ENCODE measurements at places on chromosomes 2 and 18.

- DNase-seq = no peak
These were observed 34.9 kb upstream of the HPCAL1 start for GRCh38 chr2:10267551-10268465.

DNA sequence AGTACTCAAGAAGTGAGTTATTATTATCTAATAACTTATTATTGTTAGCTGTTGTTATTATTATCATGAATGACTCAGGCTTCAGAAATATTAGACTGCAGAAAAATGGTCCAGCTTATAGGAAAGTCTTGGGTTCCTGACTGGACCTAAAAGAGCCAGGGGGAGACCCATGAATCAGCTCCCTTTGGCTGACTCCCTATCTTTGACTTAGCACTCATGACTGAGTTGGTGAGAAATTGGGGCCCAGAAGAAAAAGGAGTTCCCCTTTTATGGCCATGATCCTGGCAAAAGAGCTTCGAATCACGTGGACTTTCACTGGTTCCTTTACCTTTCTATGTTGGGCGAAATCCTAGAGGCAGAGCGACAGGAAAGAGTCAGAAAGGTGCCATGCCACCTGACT lies 145.8 kb downstream of the MYO3B start:
- DNase-seq = no peak

- no peak for DNase-seq
These were observed at the start of gene HOXD13 for GRCh38 chr2:176092270-176093144. Gene HOXD13 (plus strand): TSS chr2:176092721. CDS start chr2:176092891, 170 bp downstream.

- DNase-seq = no peak
These were observed 65.4 kb downstream of the LYPD1 start for GRCh38 chr2:132604561-132604960.

GRCh38 chr2:26327291-26328272 lies 18.4 kb upstream of the SELENOI start:
- no peak for DNase-seq

DNA sequence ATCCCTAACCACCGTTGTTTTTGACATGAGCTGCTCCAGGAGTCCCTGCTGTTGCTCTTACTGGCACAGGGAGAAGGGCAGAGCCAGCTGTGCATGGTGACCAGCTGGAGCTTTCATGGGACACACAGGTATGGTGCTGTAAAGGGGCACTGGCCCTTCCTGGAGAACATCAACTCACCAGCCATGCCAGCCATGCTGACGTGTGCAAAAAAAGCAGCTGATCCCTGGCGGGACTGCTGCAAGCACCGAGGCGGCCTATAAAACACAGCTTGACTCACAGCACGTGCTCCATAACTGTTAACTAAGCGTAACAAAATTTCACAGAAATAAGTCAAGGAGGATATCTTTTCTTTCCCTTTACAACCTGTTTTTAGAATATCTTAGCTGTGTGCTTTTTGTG lies 165.1 kb downstream of the TMEM163 start:
- no peak for DNase-seq

DNA sequence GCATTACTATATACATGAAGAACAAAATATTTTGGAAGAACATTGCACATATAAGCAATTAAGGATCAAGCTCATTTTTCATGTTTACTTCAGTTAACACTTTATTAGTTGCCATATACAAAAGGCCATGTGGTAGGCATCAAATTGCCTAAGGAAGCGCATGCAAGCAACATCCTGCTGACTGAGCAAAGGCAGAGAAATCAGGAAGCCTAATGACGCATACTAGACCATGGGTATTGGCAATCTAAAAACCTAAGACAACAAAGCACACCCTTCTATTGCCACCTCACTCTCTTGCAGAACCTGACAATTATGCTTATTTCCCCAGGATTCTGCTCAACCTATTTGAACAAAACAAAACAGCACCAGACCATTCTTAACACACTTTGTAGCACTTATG lies 171.9 kb downstream of the STK39 start:
- no peak for DNase-seq

DNA sequence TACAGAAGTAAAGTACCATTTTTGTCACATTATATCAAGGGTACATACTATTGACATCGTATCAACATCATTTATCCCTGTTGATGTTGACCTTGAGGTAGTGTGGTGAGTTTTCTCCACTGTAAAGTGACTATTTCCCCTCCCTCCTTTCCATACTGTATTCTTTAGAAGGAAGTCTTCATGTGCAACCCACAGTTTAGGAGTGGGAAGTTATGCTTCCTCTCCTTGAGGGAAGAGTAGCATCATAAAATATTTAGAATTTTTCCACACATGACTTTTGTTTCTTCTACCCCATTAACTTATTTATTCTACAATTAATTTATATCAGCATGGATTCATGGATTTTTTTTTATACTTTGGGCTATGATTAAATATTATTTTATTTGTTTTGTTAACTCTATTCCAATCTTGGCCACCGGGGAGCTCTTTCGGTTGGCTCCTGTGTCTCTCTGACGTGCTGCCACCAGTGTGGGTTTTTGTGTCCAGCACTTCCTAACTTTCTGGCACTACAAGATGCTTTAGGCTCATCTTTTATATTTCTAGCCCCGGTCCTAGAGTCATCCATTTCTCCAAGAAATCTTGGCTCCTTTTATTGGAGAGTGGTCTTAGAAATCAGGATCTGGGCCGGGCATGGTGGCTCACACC lies 19.0 kb downstream of the AQP12B start:
- DNase-seq = no peak

DNA sequence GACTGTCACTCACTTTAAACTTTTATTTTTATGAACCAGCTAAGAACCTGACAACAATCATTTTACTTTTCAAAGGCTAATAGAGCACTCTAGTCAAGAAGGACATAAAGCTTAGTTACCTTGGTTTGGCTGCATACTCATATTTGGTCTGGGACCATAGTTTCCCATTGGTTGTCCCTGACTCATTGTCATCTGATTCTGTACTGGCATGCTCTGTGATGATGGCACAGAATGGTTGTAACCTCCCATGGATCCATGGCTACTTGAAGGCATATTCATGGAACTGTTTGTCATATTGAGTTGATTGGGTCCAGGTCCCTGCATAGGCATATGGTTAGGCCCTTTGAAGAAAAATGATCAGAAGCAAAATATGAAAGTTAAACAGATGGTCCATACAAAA lies 37.9 kb downstream of the SS18 start:
- DNase-seq = peak; percentile 4

DNA sequence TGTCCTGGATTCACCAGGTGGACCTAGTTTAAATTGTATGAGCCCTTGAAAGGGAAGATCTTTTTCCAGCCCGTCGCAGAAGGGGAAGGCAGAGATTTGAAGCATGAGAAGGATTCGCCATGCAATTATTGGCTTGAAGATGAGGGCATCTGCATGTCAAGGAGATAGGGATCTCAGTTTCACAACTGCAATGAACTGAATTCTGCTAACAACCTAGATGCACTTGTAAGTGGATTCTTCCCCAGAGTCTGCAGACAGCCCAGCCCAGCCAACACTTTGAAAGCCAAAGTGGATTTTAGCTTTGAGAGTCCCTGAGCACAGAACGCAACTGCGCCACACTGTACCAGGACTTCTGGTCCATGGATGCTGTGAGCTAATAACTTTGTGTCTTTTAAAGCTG lies 286.0 kb downstream of the TSN start:
- DNase-seq = no peak

DNA sequence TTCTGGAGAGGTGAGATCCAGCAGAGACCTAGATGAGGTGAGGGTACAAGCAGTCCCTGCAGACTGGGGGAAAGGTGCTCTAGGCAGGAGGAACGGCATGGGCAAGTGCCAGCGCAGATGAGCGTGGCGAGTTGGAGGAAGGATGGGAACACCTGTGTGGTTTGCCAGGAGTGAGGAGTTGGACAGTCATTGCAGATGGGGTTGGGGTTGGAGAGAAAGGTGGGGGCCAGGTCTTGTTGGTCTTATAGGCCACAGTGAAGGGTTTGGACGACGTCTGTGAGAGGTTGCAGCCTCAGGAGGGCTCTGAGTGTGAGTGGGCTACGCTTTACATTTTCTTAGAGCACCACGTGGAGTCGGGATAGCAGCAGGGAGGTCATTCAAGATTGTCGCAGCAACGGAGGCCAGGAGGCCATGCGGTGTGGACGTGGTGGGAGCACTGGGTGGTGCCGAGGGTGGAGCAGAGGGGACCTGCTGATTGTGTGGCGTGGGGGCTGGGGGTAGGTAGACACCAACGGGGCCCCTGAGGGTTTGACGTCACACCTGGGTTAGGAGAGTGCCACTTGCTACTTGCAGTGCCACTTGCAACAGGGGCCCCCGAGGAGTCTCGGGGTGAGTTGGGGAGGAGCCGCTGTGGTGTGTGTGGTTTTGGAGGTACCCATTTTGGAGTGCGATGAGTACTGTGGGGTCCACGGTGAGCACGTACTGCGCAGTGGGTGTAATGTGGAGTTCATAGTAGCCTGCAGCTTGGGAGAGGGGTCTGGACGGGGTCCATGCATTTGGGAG lies 66.2 kb downstream of the LPIN1 start:
- no peak for DNase-seq

GRCh38 chr2:79630972-79631557 lies 118.2 kb downstream of the CTNNA2 start:
- no peak for DNase-seq

DNA sequence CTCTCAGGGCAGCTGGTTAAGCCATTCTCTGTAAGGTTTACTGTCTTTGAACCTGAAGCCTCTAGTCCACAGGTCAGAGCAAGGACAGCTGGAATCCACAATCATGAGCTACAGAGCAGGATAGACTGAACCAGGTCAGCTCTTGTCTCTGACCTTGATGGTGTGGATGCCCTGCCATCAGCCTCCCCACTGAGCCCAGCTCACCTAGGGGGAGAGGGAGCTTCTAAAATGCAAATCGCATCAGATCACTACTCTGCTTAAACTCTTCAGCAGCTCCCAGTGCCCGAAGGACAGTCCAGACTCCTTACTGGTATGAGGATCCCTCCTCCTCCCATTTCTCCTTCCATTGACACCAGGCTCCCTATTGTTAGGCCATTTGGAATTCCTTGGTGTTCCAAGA lies 255.3 kb upstream of the CCDC68 start:
- no peak for DNase-seq

All from GM04503 (cell line).